ENCODE measurements at places on chromosomes 12 and 14.

DNA sequence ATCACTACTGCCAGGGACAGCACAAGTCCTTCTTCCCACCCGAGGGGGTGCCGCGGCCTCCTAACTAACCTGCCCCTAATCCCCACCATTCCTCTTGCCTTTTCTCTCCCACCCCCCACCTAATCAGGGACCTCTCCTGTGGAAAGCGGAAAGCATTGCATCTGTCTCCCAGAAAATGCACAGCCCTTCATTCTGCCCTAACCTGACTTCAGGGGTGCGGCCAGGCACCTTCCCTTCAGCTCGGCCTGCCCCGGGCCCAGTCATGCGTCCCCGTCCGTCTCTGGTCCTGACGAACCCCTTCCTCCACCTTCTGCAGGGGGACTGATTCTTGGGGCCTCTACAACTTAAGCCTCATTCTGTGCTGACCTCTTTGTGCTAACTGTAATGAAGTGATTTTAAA lies 43.9 kb upstream of the TRAF3 start:
- DNase-seq: no peak

GRCh38 chr12:108047071-108047550 lies 82.0 kb upstream of the WSCD2 start:
- no peak for DNase-seq

- DNase-seq: no peak
These were observed 312.6 kb downstream of the NELL2 start for GRCh38 chr12:44563486-44563885.

DNA sequence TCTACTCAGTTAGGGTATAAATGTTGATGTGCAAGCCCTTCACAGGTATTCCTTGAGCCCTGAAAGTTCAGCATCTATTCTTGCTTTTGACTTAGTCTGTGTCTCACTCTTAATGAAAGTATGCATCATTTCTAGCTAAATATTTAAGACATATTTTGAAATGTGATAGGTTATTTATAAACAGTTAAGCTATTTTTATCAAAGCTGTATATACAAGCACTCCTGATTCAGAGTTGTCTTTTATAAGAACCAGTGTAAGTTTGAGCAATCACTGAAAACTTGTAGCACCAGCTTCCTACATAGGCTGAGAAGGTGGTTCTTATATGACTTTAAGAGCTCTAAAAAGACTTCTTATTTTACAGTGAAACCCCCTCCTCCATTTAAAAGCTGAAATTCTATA lies 98.6 kb downstream of the MYF5 start:
- DNase-seq: no peak

GRCh38 chr12:130920723-130921381 lies 32.9 kb upstream of the ADGRD1 start:
- no peak for DNase-seq

- no peak for DNase-seq
These were observed 5.6 kb downstream of the CNOT2 start for GRCh38 chr12:70248876-70249275.

DNA sequence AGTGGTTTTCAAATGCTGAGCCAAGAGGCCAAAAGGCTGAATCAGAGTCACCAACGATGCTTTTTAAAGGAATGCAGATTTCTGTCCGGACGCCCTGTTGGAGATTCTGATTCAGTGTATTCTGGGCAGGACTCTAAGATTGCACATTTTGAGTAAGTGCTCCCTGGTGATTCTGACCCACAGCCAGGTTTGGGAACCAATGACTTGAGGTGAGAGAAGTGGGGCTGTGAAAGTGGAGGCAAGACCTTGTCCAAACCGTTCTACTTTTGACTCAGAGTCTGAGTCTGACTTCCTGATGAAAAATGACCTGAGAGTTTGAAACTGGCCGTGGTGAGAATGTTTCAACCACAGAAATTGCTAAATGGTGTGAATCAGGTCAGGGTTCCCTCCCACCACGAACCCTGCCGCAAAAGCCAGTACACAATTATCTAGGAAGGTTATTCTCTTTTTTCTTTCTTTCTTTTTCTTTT lies 90.2 kb downstream of the NTN4 start:
- no peak for DNase-seq

Measured in activated naive CD8-positive, alpha-beta T cell treated with anti-CD3 and anti-CD28 coated beads for 36 hours (primary cell).